Suppressor macrophage (primary cell): ENCODE measurements at places on chromosomes 12 and 14.

DNA sequence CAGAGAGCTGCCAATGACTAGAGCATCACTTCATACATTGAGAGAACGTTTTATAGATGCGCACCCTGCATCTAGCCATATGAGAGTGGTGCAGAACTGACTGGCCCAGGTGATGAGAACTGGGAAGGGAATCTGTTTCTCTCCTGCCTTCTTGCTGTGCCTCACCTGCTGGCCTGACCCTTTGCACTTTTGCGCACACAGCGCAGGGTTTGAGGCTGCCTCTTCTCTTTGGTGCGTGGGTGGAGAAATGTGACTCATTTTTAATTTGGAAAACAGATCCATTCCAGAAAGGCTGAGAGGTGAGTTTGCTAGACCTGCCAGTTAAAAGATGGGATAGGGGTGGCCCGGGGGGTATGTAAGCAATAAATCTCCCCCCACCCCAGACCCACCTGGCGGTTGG, 453 bp upstream of the ESRRB start:
- DNase-seq, result no peak

- peak; percentile 41 for DNase-seq
Measured at GRCh38 chr12:121668750-121669520, 519 bp downstream of the MORN3 start.

GRCh38 chr12:3700861-3701260, 52.0 kb downstream of the CRACR2A start:
- no peak for DNase-seq

DNA sequence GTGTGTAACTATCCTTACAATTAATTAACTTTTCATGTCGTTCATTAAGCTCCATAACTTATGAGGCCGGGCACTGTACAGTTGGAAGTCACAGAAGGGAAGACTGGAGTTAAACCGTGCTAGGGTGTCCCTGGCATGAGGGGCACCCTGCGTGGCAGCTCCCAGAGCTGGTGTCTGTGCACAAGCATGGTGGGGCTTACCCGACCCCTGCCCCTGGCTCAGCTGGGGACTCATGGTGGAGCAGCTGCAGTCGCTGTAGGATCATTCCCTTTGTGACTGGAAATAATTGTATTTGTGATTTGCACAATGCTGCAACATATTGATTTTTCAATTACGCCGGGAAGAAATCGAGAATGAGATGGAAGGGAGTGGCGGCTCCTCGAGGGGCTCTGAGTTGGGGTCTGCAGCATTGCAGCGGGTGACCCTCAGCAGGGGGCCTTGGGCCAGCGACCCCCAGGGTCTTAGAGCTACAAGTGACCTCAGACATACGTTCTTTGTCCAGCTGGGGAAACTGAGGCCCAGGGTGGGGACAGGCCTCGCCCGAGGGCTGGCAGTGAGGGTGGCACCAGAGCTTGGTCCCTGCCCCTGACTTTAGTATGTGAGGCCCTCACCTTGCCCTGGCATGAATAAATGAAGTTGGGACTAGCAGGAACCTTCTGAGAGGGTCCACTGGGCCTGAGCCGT, 125.4 kb downstream of the KIF26A start:
- no peak for DNase-seq
